Astrocyte of the spinal cord (primary cell): ENCODE measurements at places on chromosomes 4 and X.
A peak's percentile ranks its signal among the peaks of the same experiment; 100 is the strongest.

GRCh38 chr4:145907390-145907789 is 31.2 kb downstream of the ZNF827 start:
- DNase-seq: peak; percentile 30

GRCh38 chr4:72970756-72971155 is 98.8 kb downstream of the COX18 start:
- DNase-seq: no peak

GRCh38 chr4:181308476-181309312 is 934.5 kb upstream of the TENM3 start:
- no peak for DNase-seq

DNA sequence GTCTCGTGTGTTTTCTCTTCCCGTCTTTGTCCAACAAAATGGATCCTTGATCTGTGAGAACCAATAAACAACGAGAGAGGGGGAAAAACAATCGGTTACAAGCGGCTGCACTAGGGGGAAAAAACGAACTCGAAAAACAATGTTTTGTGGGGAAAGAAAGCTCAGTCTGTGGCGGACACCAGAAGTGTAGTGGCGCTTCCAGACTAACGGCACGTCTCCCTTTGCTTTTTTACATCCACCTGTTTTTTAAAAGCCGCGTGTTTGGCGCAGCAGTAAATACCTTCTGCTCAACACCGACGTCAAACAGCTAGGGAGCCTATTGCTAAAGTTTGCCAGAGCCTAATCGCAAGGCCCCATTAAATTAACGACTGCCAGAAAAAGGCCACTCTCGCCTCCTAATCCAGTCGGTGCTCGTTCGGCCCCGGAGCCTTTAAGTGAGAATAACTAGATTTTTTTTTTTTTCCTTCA is 3.3 kb downstream of the NKX6-1 start:
- peak; percentile 30 for DNase-seq

DNA sequence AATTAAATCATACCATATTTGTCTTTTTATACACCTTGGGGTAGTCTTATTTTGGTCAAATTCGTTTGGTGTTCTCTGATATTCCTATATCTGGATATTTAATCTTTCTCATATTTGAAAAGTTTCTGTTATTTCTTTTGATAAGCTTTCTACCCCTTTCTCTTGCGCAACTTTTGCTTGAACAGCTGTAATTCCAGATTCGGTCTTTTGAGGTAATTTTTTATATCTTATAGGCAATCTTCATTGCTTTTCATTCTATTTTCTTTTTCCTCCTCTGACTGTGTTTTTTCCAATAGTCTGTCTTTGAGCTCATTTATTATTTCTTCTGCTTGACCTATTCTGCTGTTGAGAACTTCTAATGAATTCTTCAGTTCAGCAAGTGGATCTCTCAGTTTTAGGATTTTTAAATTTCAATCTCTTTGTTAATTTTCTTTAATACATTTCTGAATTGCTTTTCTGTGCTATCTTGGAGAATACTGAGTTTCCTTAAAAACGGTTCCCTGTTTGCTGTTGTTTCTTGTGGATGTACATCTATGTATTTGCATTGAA is 11.3 kb upstream of the MTHFD2L start:
- DNase-seq: no peak

DNA sequence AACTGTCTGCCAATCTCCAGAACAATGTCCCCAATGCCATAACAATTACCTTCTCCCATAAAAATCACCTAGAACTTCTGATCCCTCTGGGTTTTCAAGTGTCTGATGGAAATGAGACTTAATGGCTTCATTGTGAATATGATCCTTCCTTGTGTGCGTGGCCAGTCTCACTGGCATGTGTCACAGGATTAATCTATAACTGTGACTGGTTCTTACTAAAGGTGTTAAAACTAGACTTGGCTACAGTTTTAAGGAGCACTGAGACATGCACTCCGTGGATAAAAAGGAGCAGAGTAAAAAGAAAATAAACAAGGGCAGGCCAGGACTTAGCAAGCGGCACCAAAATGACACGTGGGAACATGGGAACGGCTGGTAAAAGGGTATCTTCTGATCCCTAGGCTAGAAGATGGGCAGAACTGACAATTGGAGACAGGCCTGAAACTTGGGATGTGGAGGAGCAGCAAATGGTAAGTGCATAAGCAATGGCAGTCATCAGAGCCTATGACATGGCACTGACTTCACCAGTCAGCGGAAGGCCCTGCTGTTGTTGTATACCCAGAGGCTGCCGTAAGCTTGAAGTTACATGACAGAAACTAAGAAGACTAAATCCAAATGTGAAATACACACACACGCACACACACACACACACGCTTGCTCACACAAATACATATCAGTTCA is 256.6 kb upstream of the NOCT start:
- no peak for DNase-seq

GRCh38 chr4:179071131-179071530 is 1628.9 kb upstream of the AGA start:
- DNase-seq: no peak

DNA sequence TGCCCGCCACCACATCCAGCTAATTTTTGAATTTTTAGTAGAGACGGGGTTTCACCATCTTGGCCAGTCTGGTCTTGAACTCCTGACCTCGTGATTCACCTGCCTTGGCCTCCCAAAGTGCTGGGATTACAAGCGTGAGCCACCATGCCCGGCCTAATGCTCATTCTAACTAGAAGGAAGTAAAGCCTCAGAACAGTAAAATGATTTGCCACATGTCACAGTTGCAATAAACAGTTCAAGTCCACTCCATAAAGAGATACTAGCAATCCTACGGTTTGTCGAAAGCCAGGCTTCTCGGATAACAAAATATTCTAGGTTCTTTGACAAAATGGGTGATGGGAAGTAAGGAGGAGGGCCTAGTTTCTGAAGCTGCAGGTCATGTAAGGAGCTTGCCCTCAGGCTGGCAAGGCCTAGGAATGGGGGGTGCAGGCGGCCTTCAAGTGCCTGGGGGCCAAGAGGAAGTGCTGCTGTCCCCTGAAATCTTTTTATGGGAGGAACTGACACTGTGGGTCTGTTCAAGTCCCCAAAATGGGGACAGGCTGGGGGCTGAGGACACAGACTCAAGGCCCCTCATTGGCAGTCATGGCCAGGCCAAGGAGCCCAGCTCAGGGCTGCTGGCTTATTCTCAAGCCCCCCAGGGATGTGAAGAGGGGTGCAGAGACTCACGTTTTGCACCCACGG is 31.8 kb upstream of the ACSL1 start:
- DNase-seq: no peak

- DNase-seq: no peak
These were observed 45.0 kb upstream of the ARHGEF6 start for GRCh38 chrX:136825771-136826170.

GRCh38 chr4:37795581-37796195 is 30.8 kb upstream of the PGM2 start:
- no peak for DNase-seq

DNA sequence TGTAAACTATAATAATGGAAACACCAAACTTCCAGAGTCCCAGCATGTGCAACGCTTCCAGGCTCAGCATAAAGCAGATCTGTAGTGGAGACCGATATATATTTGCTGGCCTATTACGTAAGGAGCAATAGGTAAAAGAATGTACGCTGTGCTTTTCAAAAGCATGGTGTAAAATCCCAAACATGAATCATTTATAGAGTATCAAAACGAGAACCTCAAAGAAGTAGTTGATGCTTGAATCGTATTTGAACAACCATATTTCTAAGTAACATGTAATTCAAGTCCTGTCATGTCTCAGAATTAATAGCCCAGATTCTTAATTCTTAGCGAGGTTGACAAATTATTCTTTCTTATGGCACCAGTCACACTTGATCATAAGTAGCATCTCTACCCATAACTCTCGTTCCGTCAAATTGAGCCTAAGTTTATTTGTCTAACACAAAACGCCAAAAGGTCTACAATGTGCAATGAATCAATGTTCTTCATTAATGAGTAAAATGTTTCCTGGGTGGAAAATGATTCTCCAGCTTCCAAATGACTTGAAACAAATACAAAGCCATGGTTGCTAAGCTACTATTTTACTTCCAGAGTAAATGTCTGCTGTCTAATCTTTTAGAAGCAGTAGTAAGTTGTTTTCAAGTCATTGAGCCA is 811.5 kb upstream of the FRG1 start:
- DNase-seq: no peak

DNA sequence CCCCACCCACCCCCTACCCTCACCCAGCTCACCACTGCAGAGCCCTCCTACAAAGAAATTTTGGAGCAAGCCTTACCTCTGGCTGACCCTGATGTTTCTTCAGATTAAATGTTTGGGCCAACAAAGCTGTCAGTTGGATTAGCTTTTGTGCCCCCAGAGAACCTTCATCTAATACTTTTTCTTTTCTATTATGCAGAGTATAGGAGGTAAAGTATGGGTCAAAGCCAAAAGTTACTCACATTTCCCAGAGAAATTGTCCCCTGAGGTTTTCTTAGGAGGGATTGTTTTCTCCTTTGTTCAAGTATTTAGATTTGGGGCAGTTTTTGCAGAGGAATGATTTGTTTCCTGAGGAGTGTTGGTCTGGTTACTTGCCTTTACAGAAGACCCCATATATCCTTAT is 69.5 kb downstream of the AASDH start:
- no peak for DNase-seq

GRCh38 chrX:133248177-133248576 is 30.0 kb upstream of the TFDP3 start:
- DNase-seq: no peak
